ENCODE measurements at places on chromosomes 1 and 21. TPM values are rescaled to one million over a fixed set of nuclear protein-coding genes. Genes with fewer than 3 reads are reported as not detected.

GRCh38 chr21:36148886-36149285, 7.7 kb upstream of the DOP1B start:
- DNase-seq: no peak

DNA sequence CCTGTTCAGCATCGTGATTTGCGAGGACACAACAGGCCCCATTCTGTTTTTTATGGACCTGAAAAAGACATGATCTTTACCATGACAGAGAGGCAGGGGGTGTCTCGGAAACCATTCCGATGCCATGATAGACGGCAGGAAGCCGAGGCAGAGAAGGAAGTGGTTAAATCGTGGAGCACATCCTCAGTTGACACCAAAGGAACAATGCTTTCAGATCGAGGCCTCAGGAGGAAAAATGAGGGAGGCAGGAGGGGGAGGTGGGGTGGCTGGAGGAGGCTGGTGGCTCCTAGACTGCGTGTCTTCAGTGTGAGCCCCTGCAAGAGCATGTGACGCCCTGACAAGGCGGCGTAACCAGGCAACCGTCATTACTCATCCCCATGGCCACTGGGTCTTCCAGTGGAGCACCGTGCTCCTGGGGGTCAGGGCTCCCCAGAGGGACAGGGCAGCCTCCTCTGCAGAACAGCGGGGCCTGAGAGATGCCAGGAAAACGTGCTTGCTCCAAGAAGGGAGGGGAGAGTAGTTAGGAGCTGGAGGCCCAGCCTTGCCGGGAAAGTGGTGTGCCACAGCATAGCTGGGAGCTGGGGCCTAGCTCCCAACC, 172.8 kb upstream of the TMEM51 start:
- DNase-seq: no peak

DNA sequence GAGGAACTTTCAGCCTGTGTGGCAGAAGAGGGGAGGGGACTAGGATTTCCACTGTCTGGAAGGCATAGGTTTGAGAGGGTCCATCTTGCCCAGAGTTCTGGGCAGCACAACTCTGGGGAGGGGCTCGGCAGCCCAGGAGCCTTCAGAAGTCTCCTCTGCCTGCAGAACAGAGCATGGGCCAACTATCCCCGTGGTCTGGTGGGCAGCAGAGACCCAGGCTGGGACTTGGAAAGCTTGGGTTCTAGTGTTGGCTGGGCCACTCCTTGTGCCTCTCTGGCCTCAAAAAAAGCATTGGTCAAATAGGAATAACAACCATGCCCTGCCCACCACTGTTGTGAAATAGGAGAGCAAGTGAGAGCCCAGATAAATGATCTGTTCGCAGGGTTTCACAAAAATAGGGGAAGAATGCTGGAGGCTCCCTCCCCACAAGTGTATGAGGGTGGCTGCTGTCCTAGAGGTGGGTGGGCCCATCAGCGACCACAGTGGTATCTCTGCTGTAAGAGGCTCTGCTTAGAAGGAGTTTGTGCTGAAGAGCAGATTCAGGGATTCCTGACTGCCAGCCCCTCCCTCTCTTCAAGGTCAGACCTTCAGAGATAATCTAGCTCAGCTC, 8.9 kb downstream of the EPHA10 start:
- DNase-seq: no peak

DNA sequence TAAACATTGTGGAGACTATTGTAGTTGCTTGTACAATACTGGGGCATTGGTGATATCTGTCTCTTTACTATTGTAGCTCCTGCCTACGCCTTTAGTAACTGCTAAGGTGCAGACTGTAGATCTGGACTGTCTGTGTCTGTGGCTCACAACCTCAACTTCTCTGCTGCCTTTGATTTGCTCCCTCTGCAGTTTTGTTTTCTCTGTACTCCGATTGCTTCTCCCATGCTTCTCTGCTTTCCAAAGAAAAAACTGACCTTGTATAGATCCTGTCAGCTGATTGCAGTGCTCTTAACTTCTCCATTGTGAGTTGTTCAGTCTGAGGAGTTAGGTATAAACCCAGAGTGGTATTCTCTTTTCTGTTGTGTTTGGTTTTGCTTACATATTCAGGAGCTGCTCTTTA, 15.3 kb downstream of the MAGI3 start:
- no peak for DNase-seq

GRCh38 chr1:42747125-42747524, 7.1 kb upstream of the CLDN19 start:
- no peak for DNase-seq

- no peak for DNase-seq
These were observed 81.9 kb downstream of the SIPA1L2 start for GRCh38 chr1:232547938-232548484.

GRCh38 chr1:97412166-97412565, 508.7 kb downstream of the DPYD start:
- DNase-seq: no peak

GRCh38 chr1:81921851-81922462, 121.2 kb downstream of the ADGRL2 start:
- DNase-seq: no peak

- no peak for DNase-seq
These were observed 1.2 kb upstream of the C1orf198 start for GRCh38 chr1:230869500-230869899.

GRCh38 chr1:213669964-213670691, 317.6 kb upstream of the PROX1 start:
- no peak for DNase-seq

DNA sequence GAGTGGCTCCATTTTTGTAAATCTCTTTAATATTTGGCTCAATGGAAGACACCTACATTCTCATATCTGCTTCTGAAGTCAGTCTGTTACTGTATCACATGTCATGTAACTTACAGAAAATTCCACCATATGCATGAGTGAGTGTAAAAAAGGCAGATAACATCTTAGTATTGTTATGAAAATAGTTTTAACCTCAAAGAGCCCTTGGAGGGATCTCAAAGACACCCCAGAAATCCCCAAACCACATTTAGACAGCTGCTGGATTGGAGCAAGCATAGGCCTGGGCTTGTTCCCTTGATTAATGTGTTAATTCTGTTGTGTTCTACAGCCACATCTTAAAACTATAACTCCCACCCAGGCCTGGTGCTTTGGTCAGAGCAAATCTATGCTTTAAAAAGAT, 16.9 kb downstream of the MACO1 start:
- DNase-seq: no peak

- no peak for DNase-seq
These were observed 11.2 kb downstream of the THEMIS2 start for GRCh38 chr1:27883536-27883935.

GRCh38 chr1:116825207-116825719, 71.0 kb downstream of the CD2 start:
- DNase-seq: peak; percentile 83

Gene NHLH1
- polyA plus RNA-seq: 0.32 TPM

Gene EYA3
- 18.8 TPM for polyA plus RNA-seq

Gene SMPDL3B
- 1.5 TPM for polyA plus RNA-seq

Gene HCN3
- polyA plus RNA-seq: 8.6 TPM

Gene CLIC6
- not detected for polyA plus RNA-seq

Gene B3GALT5
- 0.15 TPM for polyA plus RNA-seq

Gene SMAP2
- polyA plus RNA-seq: 13.7 TPM

Gene PTAFR
- polyA plus RNA-seq: 1.1 TPM
